Left colon (tissue), 2 donors: ENCODE measurements at places on chromosomes 16 and 17.

DNA sequence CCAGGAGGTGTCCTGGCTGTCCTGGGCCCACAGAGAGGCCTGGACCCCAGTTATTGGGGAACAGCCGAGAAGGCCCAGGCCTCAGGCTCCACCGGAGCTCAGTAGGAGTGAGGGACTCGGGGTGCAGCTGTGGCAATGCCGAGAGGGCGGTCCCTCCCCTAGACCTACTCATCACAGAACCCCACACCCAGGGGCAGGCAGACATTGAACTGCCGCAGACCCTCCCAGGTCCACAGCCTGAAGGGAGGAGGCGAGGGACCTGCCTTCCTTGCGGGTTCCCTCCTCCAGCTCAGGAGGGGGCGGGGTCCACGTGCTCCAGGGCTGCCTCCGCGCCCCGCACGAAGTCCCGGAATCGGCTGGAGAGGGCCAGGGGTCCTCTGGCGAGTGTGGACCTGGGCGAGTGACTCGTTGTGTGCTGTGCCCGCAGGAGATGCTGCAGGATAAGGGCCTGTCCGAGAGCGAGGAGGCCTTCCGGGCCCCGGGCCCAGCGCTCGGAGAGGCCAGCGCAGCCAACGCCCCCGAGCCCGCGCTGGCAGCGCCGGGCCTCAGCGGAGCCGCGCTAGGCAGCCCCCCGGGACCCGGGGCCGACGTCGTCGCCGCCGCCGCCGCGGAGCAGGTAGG, 3.9 kb downstream of the TBX4 start:
- DNase-seq = no peak

DNA sequence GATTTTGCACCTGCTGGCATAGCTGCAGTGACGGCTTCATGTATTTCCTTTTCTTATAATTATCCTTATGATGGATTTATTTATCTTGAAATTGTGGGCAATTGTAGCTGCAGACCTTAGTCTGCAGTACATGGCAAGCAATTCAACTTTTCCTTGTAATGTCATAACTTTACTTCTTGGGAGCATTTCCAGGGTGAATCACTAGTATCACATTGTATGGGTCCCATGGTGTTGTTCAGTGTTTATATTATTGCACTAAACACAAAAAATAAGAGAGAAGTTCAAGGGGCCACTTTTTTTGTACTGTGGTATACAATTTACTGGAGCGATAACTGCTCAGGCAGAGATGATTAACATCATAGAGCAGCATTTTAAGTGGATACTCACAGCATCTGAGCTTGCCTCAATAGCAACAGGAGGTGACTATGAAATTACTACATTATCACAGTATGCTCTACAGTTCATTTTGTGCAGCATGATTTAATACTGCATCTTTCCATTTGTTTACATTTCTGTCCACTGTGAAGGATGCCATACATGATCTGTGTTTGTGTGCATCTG, 169.5 kb downstream of the STX8 start:
- no peak for DNase-seq

DNA sequence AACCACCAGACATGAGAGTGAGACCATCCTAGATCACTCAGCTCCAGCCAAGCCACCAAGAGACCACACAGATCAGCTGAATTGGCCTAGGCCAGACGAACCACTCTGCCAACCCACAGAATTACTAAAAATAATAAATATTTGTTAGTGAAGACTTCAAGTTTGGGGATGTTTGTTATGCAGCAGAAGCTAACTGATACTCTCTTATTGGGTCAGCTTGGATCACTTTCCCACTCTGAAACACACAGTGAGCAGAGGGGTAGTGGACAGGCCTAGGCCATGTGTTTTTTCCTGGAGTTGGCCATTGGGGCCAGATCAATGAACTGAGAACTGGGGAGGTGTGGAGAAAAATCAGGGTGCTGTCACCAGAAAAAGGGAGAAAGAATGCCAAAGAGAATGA, 15.6 kb upstream of the ITPRIPL2 start:
- DNase-seq = no peak

- DNase-seq = no peak
These were observed 1.3 kb upstream of the LRRC37A3 start for GRCh38 chr17:64920419-64921172.

DNA sequence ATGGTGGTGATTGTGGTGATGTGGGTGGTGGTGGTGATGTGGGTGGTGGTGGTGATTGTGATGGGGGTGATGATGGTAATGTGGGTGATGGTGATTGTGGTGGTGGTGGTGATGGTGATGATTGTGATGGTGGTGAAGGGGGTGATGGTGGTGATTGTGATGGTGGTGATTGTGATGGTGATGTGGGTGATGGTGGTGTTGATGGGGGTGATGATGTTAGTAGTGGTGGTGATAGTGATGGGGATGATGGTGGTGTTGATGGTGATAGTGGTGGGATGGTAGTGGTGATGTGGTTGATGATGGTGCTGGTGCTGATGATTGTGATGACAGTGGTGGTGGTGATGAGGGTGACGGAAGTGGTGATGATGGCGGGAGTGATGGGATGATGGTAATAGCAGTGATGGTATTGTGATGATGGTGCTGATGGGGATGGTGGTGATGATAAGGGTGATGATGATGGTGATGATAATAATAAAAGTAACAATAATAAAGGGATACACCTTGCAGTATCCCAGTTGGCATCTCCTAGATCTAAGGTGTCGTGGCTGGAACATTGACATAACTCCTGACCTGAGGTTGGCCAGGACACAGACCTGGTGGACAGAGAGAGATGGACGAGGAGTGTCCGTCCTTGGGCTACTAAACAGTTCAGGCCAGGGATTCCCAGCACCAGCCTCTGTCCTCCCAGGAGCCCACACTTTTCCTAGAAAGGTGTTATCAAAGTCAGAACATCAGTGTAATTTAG, 344.5 kb downstream of the SEC14L1 start:
- DNase-seq = no peak

GRCh38 chr16:50765260-50765659, 23.4 kb downstream of the CYLD start:
- no peak for DNase-seq

- no peak for DNase-seq
These were observed 99.6 kb downstream of the MGAT5B start for GRCh38 chr17:76967762-76968161.

- no peak for DNase-seq
These were observed 70.9 kb downstream of the GNAO1 start for GRCh38 chr16:56262148-56262547.

GRCh38 chr16:27406511-27407128, 4.6 kb downstream of the IL21R start:
- DNase-seq = no peak

DNA sequence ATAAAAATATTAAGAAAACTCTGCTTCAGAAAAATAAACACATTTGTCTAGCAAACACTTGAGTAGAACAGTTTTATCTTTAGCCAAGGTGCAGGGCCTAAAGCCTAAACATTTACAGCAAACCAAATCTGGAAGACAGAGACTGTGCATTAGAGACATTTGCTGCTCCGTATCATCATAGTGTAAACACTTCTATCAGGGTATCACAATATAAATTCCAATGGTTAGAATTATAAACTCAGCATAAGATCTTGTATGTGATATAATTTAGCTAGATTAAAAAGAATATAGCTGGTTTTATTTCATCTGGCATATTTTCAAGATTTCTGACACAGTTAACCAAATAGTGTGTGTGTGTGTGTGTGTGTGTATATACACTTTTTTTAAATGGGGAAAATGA, 133.8 kb upstream of the NACA2 start:
- DNase-seq = no peak

- no peak for DNase-seq
These were observed 17.5 kb downstream of the RAB11FIP3 start for GRCh38 chr16:442976-443375.

GRCh38 chr16:10877472-10877946, 507 bp downstream of the CIITA start:
- no peak for DNase-seq

DNA sequence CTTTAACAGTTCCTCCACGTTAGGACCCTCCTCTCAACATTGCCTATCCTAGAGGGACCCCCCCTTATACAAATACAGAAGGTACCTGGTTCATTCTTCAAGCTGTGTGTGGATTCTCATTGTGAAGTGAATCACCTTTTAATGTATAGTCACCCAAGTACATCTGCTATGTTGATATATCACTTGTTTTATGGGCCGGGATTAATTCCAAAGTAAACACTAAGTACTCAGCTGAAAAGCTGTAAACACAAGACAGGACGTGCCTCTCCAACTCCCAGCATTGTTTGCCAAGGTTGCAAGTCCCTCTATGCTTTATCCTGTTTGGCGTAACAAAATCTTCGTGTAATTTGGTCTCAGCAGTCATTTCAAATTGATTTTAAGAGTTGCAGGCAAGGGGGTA, 123.6 kb downstream of the RBFOX1 start:
- no peak for DNase-seq

DNA sequence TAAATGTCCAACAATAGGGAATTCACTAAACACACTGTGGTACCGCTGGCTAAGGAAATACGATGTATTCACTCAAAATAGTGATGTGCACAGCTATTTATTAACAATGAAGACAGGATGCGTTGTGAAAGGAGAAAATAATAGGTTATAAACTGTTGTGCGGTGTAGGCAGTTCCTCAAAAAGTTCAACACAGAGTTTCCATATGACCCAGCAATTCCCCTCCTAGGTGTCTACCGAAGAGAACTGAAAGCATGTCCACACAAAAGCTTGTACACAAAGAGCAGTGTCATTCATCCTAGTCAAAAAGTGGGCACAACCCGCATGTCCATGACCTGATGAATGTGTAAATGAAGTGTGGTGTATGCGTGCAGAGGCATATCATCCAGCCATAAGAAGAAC, 1.2 kb upstream of the CES1 start:
- no peak for DNase-seq

GRCh38 chr16:55572439-55572838, 6.0 kb downstream of the CAPNS2 start:
- DNase-seq = no peak

DNA sequence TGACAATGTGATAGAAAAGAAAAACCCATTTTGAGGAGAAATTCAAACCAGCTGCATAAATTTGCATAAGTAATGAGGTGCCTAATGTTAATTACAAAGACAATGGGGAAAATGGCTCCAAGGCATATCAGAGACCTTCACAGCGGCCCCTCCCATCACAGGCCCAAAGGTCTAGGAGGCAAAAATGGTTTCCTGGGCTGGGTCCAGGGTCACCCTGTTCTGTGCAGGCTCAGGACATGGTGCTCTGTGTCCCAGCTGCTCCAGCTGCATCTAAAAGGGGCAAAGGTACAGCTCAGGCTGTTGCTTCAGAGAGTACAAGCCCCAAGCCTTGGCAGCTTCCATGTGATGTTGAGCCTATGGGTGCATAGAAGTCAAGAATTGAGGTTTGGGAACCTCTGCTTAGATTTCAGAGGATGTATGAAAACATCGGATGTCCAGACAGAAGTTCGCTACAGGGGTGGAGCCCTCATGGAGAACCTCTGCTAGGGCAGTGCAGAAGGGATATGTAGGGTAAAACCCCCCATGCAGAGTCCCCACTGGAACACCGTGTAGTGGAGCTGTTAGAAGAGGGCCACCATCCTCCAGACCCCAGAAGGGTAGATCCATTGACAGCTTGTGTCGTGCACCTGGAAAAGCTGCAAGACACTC, 40.6 kb downstream of the IKZF3 start:
- no peak for DNase-seq

- no peak for DNase-seq
These were observed 718 bp upstream of the CBFB start for GRCh38 chr16:67028167-67028695.

DNA sequence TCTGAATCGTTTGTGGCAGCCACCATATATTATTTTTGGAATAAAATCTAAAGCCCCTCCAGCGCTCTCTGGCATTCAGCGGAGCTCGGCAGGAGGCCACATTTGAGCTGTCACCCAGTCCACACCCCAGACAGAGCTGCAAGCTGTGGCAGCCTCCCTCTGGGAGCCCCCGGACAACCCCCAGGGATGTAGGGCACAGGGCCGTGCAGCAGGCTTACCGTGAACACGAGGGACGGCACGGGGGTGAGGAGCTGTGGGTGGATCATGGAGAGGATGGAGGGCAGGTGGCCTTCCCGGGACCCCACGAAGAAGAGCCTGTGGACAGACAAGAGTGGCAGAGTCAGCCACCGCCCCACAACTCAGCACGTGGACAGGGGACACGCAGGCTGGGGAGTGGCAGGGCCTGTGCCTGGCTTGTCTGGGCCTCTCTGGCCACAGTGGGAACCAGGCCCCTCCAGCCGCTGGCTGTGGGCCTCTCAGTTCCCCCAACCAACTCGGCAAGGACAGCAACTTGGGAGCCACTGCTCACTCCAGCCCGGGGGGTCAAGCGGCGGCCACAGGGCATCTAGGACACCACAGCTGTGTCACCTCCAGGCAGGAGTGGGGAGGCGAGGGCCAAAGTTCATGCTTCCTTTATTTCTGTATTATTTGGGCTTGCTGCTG, 31.5 kb downstream of the SLC7A5 start:
- DNase-seq = no peak

DNA sequence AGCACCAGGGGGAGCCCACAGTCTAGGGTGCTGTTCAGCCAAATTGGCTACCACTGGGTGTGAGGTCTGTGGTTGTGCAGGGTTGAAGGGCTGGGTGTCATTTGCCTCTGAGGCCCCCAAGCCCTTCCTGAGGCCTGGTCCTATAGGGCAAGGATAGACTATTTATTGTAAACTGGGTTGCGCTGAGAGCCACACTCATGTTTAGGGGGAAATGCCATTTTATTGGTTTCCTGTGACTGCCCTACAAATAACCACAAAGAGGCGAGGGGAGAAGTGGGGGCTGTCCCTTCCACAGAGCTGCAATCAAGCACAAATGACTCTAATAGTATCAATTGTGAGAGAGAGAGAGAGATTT, 3.6 kb upstream of the ZCCHC14 start:
- DNase-seq = no peak

- DNase-seq = peak; percentile 47
These were observed 1.9 kb downstream of the CIITA start for GRCh38 chr16:10878644-10879501.

GRCh38 chr17:5249615-5250014, 15.0 kb upstream of the SCIMP start:
- peak; percentile 59 for DNase-seq

DNA sequence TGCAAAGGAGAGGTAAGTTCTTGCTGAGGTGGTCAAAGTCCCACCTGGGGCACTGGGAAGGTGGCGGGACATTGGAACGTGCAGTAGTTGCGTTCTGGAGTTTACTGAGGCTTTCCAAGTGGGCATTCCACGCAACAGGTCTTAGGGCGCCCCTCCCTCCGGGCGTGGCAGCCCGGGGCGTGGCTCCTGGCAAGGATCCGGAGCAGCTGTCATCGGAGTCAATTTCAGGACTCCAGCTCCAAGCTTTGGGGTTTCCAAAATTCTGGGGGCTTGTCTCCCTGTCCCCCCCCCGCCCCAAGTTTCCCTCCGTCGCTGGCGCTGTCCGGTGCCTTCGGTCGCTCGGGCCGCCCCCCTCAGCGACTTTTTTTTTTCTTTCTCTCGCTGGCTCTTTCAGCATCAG, 43.1 kb upstream of the AMZ2 start:
- DNase-seq = peak; percentile 52

GRCh38 chr16:83912519-83913244, 13.8 kb downstream of the MLYCD start:
- DNase-seq = no peak

DNA sequence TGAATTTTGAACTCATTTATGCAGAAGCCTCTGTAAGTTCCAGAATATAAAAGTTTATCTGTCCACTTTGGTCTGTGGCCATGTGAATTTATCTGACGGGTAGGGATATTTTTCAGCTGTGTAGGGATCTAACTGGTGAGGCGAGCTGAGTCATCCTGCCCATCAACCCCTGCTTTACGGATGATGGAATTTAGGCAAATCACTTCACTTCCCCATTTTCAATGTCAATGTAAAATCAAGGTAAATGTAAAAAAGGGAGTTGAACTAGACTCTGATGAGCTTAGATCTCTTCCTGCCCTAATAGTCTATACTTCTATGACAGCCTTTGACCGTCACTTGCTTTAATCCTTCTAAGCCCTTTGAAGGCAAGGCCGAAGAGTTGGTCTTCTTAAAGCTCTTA, 2.6 kb downstream of the SLC16A6 start:
- DNase-seq = no peak
